ENCODE measurements at places on chromosomes 13 and 19.

DNA sequence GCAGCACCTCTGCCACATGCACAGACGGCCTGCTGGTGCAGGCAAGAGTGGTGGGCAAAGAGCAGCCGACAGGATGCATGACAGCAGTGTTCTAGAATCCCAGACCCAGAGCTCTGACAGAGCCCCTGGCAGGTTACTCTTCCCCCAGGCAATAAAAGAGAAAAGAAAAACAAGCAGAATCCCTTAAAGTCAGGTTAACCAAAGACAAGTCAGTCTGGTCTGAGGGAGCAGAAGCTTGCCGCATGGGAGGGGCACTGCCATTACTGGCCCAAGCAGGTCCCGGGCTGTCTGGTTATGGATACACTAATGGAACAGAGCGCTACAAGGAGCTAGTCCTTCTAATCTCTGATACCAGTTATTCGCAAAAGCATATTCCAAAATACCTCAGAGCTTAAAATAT, 36.1 kb upstream of the DOCK9 start:
- DNase-seq = no peak

DNA sequence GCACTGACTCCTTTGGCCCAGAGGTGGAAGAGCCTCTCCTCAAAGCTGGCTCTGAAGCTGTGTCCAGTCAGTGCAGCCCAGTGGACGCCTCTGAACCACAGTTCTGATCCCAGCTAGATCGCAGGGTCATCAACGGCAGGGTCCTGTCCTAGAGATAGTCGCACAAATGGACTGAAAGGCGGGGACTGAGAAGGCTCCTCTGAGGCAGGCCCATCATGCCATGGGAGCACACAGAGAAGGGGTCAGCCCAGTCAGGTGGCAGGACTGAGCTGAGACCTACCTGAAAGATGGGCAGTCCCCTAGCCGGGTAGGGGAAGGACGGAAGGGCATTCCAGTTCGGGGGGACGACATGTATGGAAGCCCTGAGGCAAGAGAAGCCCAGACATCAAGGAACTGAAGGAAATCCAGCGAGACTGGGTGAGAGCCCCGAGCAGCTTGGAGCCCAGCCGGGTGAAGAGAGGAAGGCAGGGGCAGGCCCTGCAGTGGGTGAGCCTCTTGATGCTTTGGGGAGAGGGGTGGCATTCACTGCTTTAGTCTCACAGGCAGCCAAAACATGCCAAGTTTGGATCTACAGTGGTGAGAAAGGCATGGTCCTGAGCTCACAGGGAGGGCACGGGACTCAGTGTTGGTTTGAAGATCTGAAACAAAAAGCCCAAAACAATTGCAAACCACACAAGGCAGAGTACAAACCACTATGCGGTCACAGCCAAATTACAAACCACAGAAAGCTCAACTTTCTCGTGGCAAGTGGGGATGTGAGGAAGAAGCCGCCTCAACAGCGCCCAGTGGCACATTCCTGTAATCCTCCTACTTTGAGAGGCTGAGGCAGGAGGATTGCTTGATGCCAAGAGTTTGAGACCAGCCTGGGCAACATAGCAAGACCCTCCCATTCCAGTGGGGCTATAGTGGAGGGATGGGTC, 10.0 kb downstream of the CALM3 start:
- peak; percentile 23 for DNase-seq

DNA sequence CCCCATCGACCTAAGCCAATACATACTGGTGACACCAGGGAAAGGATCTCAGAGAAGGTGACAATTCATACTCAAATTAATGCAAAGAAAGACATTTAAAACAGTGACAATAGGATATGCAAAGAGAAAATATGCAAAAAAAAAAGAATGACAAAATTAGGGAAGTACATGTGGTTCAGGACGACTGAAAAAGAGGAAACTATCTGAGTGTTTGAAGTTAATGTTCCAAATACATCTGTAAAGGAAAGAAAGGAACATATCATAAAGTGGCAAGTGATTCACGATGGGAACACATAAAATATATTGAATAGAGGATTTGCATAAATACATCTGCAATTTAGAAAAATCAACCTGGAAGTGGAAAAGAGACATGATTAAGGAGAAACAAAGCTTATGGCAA, 441.4 kb downstream of the SLITRK5 start:
- no peak for DNase-seq

DNA sequence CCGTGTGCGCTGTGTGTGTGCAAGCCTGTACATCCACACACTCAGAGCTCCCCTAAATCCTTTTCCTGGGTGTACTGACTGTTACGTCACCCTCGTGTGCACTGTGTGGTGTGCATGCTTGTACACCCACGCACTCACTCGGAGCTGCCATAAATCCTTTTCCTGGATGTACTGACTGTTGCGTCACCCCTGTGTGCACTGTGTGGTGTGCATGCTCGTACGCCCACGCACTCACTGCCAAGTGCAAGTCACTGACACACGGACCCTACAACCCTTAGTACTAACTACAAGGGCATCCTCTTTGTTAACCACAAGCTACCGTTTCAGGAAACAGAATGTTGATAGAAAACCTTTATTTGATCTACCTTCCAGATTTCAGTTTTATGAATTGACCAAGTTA, 983.4 kb downstream of the EFNB2 start:
- DNase-seq = no peak

- peak; percentile 60 for DNase-seq
Observed at GRCh38 chr19:8615813-8616596, 5.5 kb upstream of the ADAMTS10 start.

- no peak for DNase-seq
Observed at GRCh38 chr13:31081316-31081715, 80.4 kb downstream of the HSPH1 start.

DNA sequence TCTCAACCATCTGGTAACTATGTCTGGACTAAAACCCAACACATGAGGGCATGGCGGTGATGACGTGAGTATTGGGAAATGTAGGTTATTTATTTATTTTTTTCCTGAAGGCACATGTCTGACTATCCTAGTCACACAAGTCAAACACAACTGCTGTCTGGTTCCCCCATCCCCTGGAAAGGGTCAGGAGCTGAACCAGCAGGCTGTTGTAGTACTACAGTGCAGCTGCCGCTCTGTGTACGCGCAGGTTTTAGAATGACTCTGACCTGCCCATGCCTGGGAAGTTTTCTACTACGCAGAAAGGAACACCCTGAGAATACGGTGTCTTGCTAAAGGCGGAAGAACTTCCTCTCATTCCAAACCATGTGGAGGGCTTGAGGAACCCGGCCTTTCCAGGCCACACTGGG, 1.2 kb downstream of the SLC7A1 start:
- DNase-seq = peak; percentile 32

GRCh38 chr19:16315825-16316505, 8.7 kb upstream of the KLF2 start:
- no peak for DNase-seq

GRCh38 chr13:61180234-61180633, 235.4 kb downstream of the PCDH20 start:
- DNase-seq = no peak

GRCh38 chr19:55340784-55341147, 1.1 kb downstream of the KMT5C start:
- no peak for DNase-seq

DNA sequence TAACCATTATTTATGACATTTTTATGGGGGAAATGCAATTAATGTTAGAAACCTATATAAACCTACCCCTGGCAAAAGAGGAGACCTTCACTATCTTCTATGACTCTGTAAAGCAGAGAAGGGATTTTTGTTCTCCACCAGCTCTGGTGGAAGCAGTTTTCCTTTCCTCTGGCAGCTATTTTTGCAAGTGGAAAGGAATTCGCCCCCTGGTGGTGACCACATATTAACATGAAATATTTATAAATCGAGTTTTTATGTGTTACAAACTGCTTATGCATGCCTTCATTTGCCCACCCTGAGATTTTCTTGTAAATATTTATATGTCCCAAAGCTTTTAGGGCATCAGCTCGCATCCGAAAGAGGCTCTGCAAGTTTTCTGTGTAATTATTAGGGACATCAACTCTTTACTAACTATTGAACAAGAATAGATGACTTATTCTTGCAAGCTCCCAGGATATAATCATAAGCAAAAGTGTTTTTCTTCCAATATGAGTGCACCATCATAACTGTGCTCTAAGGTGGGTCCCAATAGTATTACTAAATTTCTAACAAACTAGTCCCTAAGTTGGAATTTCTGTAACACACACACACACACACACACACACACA, 62.4 kb downstream of the SERTM1 start:
- no peak for DNase-seq

DNA sequence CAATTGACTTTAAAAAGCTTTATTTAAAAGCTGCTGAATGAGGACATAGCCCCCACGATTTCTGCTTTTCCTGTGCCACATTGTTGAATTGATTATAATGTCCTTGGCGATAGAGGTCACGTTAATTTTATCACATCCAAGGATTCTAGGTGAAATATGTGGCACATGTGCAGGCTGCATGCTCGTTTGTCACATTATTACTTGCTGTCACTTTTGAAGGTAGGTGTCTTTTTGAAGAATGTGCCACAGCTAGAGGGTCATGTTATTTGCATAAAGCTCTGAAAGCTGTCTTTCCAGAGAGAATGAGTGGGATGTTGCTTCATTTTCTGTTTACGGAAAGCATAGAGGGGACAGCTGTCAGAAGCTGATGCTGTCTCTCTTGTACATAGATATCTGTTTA, 927.6 kb upstream of the ATXN8OS start:
- no peak for DNase-seq

- DNase-seq = no peak
Observed at GRCh38 chr19:3612330-3612729, 5.7 kb upstream of the TBXA2R start.

DNA sequence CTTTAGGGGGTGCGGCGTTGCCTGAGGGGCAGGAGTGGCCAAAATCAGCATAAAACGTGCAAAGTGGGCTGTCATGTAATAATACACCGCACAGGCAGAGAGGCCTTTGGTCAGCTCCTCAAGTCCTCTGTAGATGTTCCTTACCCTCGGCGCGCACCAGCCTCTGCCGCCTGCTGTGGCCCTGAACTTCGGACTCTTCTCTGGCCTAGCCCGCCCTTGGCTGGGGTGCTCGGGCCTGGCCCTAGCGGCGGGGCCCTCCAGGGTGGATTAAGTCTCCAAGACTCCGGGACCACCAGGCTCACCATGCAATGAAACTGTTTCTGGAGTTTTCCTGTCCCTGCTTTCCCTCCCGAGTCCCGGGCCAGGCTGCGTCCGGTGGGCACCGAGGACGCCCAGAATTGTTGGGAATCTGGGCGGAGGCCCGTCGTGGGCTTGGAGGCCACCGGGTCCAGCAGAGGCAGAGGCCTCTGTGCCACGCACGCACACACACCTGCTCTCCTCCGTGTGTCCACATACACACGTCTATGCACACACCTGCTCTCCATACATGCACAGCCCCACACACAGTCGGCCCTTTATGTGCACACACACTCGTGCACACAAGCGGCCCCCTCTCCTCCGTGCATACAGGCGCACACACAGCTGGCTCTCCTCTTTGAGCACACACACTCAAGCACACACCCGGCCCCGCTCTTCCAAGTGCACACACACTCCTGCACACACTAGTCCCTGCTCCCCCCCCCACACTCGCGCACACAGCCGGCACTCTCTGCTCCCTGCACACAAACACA, 1.5 kb upstream of the TFDP1 start:
- no peak for DNase-seq

DNA sequence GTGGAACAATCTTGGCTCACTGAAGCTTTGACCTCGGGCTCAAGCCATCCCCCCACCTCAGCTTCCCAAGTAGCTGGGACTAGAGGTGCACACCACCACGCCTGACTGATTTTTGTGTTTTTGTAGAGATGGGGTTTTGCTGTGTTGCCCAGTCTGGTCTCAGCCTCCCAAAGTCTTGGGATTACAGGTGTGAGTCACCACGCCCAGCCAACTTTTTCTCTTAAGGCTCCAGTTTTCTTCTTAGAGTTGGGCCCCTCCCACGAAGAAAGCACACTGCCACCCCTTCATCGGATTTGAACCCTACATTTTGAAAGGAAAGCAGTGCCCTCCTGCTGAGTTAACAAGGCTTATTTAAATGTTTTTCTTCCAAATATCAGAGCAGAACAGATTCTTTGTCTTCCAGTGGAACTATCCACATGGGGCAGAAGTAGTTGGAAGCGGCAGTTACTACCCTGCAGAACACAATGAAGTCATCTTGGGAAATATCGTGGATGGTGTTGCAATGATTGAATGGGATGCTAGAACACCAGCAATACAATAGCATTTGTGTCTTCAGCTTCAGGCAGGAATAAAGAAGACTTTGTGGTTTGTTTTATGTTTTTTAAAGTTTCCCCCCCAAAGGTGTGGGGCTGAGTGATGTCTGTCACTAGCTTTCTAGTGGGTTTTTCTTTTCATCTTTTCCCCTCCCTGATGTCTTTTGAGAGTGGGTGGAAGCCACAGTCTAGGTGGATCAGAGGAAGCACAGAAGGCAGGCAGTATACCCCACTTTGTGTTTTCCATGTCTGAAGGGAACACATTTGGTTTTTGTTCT, 8.9 kb downstream of the ACTN4 start:
- peak; percentile 70 for DNase-seq

GRCh38 chr19:9720541-9720940, 45.6 kb upstream of the ZNF562 start:
- no peak for DNase-seq

- no peak for DNase-seq
Observed at GRCh38 chr13:47499358-47500150, 501.5 kb downstream of the SUCLA2 start.

GRCh38 chr13:50527612-50528509, 315.6 kb downstream of the DLEU7 start:
- DNase-seq = no peak

GRCh38 chr19:19209372-19209771, 2.4 kb upstream of the NCAN start:
- no peak for DNase-seq

GRCh38 chr13:76522083-76522755, 364.0 kb downstream of the KCTD12 start:
- no peak for DNase-seq

GRCh38 chr13:20389696-20390525, 135.7 kb downstream of the CRYL1 start:
- no peak for DNase-seq

Data from CD4-positive, alpha-beta T cell treated with Interleukin-15 for 4 hours (primary cell).